ENCODE measurements at places on chromosomes 4 and X.

GRCh38 chr4:121688261-121688660, 8.5 kb downstream of the ANXA5 start:
- no peak for DNase-seq

GRCh38 chr4:77493829-77494551, 111.6 kb upstream of the CXCL13 start:
- DNase-seq, result no peak

GRCh38 chr4:101556842-101557241, 209.5 kb upstream of the PPP3CA start:
- no peak for DNase-seq

GRCh38 chr4:47413521-47413920, 50.0 kb downstream of the COMMD8 start:
- no peak for DNase-seq

GRCh38 chrX:136896121-136896914, 15.8 kb upstream of the RBMX start:
- DNase-seq, result no peak

DNA sequence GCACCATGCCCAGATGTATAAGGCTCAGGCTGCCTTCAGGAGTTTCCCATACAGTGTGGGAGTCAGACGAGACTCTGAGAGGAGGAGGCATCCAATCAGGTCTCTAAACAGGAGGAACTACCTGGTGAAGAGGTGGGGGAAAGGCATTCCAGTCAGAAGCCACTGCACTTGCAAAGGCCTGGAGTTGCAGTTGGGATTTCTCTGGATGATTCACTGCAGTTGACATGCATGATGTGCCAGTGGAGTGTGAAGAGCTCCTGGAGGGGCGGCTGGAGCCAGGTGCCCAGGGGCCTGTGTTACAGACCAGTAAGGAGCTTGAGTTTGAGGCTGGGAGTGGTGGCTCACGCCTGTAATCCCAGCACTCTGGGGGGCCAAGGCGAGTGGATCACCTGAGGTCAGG, 339.1 kb downstream of the ARHGAP10 start:
- no peak for DNase-seq

- no peak for DNase-seq
Measured at GRCh38 chr4:37644962-37645361, 41.2 kb downstream of the RELL1 start.

GRCh38 chr4:175874306-175874705, 62.2 kb upstream of the GPM6A start:
- no peak for DNase-seq

DNA sequence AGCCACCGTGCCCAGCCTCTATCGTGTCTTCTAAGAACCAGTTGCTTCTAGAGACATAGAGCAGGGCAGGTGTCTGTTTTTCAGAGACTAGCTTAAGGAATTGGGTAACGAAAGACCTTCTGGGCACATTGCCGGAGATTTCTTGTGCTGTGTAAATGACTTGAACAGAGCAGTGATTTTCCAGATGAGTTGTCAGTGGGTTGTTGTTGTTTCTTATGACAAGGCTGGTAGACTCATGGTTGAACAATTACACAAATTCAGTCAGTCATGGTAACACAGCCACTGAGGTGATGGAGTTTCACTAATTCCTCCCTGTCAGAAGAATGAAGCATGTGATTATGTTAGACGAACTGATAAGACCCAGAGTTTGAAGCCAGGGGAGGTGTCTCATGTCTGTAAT, 20.5 kb upstream of the DDX3X start:
- DNase-seq, result no peak

- no peak for DNase-seq
Measured at GRCh38 chr4:11397819-11398610, 30.7 kb downstream of the HS3ST1 start.

- no peak for DNase-seq
Measured at GRCh38 chr4:63817196-63817865, 591.9 kb downstream of the TECRL start.

- DNase-seq, result no peak
Measured at GRCh38 chr4:177558995-177559394, 116.8 kb upstream of the AGA start.

GRCh38 chrX:13547671-13548070, 21.7 kb upstream of the EGFL6 start:
- no peak for DNase-seq

DNA sequence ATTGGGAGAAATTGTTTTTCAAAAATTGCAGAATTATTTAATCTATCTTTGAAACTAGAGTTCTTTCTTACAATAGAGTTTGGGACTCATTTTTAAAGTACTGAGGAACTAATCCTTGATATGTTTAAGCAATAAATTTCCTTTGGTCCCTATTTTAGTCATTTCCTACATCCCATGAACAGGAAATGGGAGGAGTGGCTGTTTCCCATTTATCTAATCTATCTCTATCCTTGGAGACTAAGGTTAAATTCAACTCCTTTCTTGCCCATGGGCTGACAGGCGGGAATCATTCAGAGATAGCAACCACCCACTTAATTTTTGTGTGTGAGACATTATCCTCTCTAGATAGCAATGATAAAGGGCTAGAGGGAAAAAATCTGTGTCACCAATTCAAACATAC, 131.6 kb upstream of the EMCN start:
- no peak for DNase-seq

- DNase-seq, result peak; percentile 10
Measured at GRCh38 chr4:185039508-185040273, 21.4 kb downstream of the HELT start.

Measured in stimulated activated CD8-positive, alpha-beta memory T cell treated with anti-CD3 and anti-CD28 coated beads, Interleukin-7, amount 100 ng/mL, for 1 hour (primary cell).